ENCODE measurements at places on chromosomes 2 and 18.

DNA sequence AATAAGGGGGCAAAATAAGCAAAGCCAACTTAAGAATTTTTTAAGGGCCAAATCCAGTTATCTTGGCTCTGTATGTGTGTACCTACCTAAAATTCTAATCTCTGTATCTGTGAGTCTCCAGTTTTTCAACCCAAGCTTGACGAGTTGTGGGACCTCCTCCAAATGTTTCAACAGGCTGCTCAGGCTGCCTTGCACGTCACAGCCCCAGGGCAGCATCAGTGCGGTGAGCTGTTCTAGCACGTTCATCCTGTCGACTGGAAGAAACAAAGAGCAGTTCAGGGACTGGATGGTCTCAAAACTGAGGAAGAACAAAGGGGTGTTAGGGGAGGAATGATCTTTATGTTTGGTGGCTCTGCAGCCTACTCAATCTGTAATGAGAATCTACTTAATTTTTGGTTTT lies 29.4 kb downstream of the NLRC4 start:
- no peak for DNase-seq

DNA sequence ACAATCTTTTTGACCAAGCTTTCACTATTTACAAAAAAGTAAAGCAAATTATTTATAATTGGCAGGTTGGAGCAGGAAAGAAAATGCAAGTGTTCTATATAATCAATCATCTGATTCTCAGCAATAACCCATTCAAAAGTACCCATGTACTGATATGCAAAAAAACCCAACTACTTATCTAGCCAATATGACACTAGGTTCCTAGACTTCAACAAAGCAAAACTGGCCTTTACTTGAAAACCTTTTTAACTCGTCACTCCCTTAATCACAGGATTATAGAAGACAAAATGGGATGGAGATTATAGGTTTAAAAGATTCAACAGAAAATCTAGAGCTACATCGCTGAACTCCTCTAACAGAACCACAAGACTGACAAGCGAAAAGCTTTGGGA lies 3.6 kb downstream of the TLK1 start:
- no peak for DNase-seq

GRCh38 chr2:110764931-110765330 lies 32.6 kb downstream of the ACOXL start:
- DNase-seq, result no peak

DNA sequence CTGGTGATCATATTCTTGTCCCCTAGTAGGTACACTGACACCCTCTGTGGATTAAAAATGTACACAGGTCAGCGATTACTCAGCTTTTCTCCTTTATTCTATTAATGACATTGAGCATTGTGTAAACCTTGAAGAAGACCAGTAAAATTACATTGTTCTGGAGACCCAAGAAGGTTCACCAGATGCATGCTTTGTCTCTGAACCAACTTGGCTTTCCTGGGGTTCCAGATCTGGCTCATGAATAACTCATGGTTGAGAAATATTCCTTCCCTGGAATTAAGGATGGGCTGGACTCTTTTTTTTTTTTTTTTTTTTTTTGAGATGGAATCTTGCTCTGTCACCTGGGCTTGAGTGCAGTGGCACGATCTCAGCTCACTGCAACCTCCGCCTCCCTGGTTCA lies 11.9 kb downstream of the LBH start:
- DNase-seq, result no peak

- DNase-seq, result no peak
Observed at GRCh38 chr2:241564596-241565410, 6.3 kb downstream of the BOK start.

DNA sequence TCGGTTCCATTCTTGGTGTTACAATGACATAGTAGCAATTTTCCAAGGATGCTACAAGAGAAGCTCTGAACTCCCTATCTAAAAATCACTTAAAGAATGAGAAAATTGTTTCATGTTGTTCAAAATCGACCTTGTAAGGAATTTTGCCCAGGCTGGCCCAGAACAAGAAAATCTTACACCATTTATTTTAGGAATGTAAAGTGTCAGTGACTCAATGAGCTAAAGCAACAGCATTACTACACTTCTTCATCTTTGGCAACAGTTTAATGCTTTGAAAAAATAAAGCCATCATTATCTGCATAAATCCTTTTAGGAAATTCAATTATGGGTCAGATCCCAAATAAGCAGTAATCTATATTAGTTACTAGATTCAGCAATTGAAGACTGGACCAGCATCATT lies 38.6 kb downstream of the SLC25A12 start:
- peak; percentile 73 for DNase-seq

DNA sequence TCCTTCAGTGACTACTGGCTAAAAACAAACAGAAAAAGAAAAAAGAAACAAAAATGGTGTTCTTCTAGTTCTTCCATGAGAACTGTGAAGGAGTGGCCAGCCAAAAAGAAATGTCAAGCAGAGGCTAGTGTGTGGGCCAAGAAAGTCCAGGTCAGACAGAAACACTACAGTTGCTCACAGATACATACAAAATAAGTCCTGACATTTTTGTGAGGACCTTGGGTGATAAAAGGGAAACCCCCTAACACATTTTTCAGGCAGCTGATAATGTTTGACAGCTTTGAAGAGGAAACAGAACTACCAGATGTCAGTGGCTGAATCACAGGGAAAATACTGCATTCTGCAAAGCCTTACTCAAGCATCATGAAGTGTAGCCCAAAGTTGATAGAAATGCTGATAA lies 28.1 kb downstream of the ARHGAP25 start:
- no peak for DNase-seq

DNA sequence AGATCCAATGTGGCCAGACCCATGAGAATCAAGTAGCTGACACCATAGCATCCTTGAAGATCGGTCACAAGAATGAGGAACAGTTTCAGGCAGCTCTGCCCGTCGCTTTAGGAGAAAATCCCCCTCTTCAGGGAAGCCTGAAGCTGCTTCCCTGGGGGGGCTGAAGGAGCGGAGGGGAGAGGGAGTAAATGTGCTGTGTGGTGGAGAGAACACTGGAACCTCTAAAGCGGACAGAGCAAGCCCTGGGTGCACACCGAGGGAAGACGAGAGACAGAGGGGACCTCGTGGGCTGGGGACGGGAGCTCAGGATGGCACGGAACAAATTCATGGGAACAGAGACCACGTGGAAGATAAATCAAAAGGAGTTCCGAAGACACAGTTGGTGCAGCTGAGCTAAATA lies 154.3 kb downstream of the NDUFA10 start:
- no peak for DNase-seq

All from fibroblast of skin of scalp (primary cell).